ENCODE measurements at places on chromosomes 1 and 21.

GRCh38 chr1:87186346-87186745 lies 142.3 kb upstream of the LMO4 start:
- no peak for DNase-seq

GRCh38 chr1:197951617-197952175 lies 34.5 kb downstream of the LHX9 start:
- no peak for DNase-seq

DNA sequence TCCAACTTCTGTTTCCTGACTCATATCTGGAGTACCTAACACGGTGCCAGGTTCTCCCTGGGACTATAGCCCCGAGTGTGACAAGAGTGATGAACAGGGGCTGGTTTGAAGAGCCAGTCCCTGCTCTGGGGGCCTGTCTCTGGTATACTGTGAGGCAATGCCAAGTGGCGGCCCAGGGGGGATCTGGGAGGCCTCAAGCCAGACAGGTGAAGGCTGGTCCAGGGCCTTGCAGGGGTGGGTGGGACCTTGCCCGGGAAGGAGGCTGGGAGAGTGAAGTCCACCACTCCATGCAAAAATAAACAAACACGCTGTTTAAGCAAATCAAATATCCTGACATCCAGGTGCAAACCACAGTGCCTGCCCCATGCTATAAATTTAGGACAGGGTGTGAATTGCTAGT lies 6.8 kb upstream of the PLXNA2 start:
- no peak for DNase-seq

DNA sequence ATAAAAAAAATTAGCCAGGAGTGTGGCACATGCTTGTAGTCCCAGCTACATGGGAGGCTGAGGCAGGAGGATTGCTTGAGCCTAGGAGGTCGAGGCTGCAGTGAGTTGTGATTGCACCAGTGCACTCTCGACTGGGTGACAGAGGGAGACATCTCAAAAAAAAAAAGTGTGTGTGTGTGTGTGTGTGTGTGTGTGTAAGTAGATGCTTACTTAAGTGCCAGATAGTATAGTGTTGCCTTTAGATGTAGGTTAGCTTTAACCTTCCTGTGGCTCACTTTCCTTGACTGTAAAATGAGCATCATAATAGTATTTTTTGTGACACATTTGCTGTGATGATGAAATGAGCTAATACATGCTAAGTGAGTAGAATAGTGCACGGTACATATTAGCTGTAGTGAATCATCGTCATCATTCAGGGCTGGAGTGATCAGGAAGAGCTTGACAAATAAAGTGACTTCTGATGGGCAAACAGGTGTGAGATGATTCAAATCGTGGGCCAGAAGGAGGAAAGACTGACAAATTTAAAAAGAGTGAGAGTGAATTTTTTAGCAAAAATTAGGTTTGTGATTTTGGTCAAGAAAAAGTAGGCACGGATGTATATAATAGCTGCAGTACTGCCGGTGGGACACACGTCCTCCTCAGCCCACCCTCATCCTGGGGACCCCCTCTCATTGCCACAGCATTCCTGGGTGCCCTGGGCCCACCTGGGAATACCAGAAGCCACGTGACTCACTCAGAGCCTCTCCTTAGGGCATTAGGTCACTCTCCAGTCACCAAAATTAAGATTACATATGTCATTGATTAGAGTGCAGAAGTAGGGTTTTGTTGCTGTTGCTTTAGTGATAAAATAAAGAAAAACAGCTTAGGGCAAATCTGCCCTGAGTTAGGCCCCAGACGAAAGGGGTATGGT lies 33.9 kb downstream of the EIF2D start:
- DNase-seq, result no peak

GRCh38 chr1:47732489-47732888 lies 264.7 kb downstream of the TRABD2B start:
- no peak for DNase-seq

DNA sequence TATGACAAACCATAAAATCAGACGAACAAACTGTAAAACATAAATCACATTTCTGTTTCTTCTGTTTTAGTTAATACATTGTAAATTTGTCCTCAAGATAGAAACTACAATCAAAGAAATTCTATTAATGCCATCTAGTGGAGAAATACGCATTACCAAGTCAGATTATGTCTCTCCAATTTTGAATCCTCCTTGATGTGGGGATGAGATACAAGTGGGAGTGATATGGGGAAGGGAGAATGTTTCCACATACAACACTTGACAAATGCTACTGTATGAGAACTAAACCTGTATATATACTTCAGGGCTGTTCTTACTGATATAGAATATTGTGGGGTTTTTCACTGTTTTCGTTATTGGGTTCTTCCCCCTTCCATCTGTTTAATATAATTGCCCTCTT lies 2.6 kb downstream of the HFM1 start:
- DNase-seq, result peak; percentile 50

GRCh38 chr1:194846488-194846887 lies 1660.1 kb upstream of the B3GALT2 start:
- no peak for DNase-seq

GRCh38 chr1:48524892-48525467 lies 53.0 kb upstream of the SPATA6 start:
- DNase-seq, result no peak

GRCh38 chr1:69320757-69321211 lies 246.9 kb upstream of the LRRC7 start:
- DNase-seq, result no peak

- peak; percentile 95 for DNase-seq
Measured at GRCh38 chr1:8116894-8117264, 90.8 kb upstream of the ERRFI1 start.
